Activated T-cell treated with anti-CD3 and anti-CD28 coated beads for 48 hours (primary cell): ENCODE measurements at places on chromosomes 2 and 18.
A peak's percentile ranks its signal among the peaks of the same experiment; 100 is the strongest.

GRCh38 chr2:28751956-28752630, 463 bp downstream of the PPP1CB start:
- DNase-seq = peak; percentile 22

DNA sequence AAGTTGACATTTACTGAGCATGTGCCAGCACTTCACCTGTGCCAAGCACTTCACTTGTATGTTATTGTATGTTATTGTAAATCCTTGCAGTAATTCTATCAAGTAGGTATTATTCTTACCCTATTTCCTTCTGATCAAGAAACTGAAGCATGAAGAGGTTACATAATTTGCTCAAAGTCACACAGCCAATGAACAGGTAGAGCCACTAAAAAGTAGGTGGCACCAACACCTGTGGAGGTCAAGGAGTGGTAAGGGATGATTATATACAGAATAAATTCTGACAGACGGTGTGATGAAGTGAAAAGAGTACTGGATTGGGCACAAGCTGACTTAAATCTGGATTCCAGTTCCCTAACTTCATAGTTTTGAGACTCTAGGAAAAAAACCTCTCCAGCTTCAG, 71.0 kb downstream of the SPIRE1 start:
- DNase-seq = no peak

GRCh38 chr2:160253440-160254188, 53.5 kb upstream of the ITGB6 start:
- DNase-seq = no peak

DNA sequence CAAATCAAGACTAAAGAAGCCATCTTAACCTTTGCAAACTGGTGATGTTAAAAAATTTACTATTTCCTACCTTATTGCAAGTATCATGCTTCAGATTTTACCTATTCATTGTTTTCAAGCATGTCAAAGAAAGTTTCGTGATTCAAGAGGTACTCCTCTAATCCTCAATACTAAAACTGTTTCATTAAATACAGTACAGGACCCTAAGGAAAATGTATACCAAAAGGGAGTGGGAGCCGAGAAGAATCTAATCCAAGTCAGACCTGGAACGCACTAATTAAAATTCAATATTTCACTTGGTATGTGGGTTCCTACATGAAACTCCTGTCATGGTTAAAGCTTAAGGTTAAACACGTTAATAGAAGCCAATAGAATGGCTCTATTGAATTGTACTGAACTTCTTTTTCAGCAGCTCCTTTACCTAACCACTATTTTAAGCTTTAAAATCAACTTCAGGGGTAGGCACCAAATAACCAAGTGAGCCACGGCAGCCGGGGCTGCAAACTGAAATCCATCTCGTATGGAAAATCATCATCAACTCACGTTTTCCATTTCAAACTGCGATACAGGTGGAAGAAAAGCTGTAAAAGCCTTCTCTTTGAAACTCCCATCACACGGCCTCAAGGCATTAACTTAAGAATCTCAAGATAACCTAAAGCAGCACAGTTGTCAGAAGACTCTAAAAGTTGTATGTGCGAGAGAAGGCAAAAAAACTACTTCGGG, 188.8 kb downstream of the ZEB2 start:
- no peak for DNase-seq

GRCh38 chr2:190993292-190993643, 20.7 kb downstream of the STAT1 start:
- DNase-seq = no peak

DNA sequence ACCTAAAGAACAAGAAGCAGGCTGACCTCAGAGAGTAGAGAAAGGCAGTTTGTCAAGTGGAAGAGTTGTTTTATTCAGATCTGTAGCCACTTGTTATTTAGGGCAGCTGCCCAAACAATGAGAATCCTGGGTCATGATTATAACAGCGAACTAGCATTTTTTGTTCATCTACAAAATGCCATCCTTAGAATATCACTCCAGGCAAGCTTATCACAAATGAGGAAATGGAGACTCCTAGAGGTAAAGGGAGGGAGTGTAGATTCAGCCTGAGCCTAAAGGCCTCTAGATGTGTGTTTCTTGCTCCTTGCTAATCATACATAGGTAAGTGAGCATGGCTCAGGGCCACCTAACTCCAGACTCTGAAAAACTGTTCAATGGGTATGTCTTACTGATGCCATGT, 126.1 kb downstream of the HNMT start:
- no peak for DNase-seq

- no peak for DNase-seq
Measured at GRCh38 chr2:207072571-207072970, 93.2 kb downstream of the KLF7 start.

- no peak for DNase-seq
Measured at GRCh38 chr2:177712462-177712861, 319.9 kb downstream of the AGPS start.

DNA sequence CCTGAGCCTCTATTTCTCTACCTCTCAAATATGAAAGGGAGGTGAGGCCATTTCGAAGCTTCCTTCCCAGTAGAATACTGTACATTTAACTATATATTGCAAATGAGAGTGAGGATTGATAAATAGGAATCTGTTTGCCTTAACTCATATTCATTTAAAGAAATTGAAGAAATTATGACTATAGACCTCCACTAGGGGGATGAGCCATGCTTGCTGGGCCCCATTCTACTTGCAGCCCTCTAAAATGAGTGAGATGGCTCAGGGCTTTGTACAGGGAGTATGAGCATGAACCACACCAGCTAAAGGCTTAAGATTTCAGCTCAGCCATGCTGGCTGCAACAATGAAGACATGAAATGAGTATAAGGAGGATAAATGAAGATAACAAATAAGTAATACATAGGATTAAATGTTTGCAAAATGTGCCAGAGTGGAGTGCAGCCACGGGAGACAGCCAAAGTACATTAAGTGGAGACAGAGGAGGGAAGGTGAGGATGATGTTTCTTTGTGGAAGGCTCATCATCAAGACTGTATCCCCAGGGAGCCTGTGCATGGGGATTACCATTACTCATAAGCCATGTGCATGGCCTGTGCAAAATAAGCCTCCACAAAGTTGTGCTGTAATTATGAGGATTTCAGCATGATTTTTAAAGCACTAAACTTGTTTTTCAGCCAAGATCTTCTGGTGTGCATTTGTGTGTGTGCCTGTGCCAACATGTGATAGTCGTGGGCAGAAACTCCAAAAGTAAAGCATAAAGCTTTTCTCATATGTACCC, 300.8 kb downstream of the CNTNAP5 start:
- DNase-seq = no peak

DNA sequence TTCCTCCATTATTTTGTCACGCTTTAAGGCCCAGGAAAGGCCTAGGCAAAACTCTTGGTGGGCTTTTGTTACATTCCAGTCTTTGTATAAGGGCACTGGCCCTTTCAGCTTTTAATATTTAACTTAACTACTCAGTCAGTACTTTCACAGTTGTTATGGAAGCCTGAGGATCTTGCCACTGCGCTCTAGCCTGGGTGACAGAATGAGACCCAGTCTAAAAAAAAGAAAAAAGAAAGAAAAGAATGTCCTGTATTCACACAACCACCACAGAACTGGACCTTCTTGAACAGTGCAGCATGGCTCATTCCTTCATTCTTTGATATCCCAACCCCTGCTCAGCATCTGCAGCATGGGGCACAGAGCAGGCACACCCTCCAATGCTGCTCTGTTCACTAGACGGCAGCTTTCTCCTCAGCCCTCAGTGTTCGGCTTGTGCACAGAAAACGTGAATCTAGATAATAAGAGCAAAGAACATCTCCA, 93.4 kb upstream of the MSH2 start:
- DNase-seq = no peak

GRCh38 chr2:12091201-12091806, 344.9 kb downstream of the LPIN1 start:
- DNase-seq = no peak

DNA sequence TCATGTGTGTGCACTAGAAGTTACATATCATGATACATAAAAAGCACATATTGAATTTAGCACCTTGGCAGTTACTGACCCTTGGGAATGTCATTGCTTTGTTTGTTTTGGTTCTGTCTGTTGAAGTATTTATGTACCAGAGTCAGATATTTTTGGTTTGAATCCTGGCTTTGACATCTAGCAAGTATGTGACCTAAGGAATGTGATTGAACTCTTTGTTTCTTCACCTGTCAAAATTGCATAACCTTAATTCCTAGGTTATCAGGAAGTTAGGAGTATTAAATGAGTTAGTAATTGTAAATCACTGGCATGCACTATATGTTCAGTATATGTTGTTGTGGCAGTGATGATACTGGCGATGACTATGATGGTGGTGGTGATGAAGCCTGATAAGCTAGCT, 1003.5 kb upstream of the NRXN1 start:
- DNase-seq = no peak

DNA sequence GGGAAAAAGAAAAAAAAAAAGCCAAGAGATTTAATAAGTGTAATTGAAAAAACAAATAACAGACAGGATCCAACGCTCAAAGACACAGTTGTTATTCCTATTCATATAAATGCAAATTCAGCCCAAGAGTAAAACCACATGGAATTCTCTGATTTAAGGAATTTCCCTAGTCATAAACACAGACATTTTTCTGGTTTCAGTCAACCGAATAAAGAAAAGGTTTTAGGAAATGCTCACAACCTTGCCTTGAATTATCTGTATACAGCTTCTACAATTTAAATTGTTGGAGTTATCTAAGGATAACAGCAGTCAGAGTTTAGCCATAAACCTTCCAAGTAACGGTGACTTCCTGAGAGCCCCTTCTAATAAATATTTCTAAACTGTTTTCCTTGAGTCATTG, 122.7 kb downstream of the VWC2L start:
- DNase-seq = no peak

DNA sequence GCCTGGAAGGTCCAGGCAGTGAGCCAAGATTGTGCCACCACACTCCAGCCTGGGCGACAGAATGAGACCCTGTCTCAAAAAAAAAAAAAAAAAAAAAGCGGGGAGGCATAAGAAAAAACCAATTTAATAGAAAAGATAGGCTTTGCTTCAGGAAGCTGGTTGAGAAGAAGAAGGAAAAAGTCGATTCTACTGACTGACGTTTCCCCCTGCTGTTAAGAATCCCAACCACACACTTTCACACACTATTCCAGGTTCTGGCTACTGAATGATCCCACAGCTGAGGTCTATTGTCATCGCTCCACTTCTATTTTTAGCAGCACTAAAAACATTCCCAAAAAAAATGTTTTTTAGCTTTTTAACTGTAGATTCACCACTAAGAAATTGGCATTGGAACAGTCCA, 6.7 kb upstream of the CHCHD5 start:
- DNase-seq = no peak

GRCh38 chr2:232502511-232502910, 14.9 kb upstream of the ECEL1 start:
- no peak for DNase-seq

DNA sequence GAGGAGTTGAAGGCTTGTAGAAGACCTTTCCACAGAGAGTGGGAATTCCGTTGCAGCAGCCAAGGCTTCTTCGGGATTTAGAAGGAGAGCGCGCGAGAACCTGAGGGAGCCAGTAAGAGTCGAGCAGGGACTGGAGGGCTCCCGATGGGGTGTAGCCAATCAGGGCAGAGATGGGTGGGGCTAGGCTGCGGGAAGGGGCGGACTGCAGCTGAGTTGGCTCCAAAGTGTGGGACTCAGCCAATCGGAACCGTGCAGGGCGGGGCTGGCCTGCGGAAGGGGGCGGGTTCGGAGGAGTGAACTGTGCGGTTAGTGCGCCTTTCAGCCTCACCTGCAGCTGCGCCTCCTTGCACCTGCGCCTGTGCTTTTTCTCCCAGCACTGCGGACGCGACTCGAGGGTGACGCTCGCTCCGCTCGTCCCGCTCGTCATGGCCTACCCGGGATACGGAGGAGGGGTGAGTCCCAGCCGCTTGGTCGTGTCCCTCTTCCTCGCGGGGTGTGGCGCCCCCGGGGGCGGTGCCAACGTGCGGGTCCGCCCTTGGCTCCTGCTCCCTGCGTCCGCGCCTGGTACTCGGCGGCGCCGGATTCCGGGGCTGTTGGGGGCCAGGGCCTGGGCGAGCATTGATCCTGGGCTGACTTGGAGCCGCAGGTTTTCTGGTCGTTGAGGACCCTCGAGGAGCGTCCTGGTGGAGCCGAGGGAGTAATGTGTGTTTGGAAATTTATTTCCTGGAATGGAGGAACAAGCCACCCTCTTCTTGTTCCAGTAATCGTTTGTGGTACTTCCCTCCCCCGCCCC, at the start of gene GCA:
Gene GCA, plus strand, starts transcription at position 309 of the 793 bp plus-strand sequence. Its CDS starts 117 bp downstream, at position 426.
- DNase-seq = peak; percentile 96

- DNase-seq = no peak
Measured at GRCh38 chr2:191927319-191927867, 80.5 kb upstream of the CAVIN2 start.

DNA sequence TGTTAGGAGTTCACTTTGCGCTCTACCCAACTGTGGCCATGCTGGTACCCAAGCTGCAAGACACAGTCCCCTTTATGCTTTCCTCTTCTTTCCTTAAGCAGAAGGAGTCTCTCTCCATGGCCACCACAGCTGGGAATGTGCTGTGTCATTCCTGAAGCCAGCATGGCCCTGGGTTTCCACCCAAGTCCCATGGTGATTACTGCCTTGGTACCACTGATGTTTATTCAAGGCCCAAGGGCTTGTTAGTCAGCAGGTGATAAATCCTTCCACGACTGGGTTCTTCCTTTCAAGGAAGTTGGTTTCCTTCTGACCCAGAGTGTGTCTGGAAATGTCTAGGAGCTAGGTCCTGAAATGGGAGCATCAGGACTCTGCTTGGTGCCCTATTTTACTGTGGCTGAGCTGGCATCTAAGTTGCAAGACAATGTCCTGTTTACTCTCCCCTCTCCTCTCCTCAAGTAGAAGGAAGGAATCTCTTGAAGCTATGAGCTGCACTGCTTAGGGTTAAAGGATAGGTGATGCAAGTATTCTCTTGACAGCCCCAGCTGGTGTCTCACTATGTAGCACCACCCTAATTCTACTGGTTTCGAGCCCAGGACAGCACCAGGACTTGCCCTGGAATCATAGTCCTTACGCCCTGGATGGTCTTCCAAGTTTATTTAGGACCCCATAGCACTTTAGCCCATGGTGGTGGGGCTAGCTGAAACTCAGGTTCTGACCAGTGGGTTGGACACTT, 18.7 kb upstream of the NUP35 start:
- DNase-seq = no peak

- no peak for DNase-seq
Measured at GRCh38 chr2:177758591-177759371, 313.8 kb downstream of the PDE11A start.

DNA sequence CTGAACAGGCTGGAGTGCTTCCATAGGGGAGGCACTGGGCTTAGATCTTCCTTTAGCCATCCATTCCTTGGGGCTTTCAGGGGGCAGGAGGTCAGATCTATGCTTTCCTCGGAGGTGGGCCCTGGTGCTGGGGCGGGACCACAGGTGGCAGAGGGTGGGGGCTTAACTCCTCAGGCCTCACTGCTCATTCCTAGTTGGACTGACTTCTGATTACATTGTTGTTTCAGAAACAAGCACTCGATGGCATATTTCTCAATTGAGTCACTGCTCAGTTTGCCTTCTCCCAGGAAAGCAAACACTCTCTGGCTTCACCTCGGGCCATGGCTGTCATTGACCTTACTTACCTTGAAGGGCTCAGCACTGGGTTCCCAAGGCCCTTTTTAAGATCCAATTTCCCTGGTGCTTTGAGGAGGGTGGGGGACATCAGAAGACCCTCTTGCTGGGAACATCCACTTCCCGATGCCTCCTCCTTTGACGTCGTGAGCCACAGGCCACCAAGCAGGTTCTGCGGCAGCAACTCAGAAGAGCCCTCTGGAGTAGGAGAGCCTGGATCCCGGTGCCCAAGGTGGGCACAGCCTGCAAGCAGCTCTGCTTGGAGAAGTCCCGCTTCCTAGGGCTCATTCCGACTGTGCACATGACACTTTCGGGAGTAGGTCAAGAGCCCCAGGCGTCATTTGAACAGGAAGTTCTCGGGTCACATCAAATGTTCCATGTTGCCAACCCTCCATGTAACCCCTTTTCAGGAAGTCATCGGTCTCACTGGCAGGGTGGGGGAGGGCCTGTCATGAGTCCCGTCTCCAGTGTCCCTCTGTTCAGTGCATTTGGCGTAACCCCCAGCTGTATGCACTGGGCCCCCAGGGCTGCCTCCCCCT, 40.6 kb downstream of the SDC1 start:
- no peak for DNase-seq
